Mammary microvascular endothelial cell (primary cell): ENCODE measurements at places on chromosomes 1 and 21. TPM values are rescaled to one million over a fixed set of nuclear protein-coding genes. Genes with fewer than 3 reads are reported as not detected.

The CENPL gene
- 10.9 and 18.8 TPM in 2 replicates for total RNA-seq

The C1orf87 gene
- total RNA-seq = not detected in 2 replicates

The LRRC7 gene
- 0.07 and 0.10 TPM in 2 replicates for total RNA-seq

The GBP2 gene
- total RNA-seq = 27.1 and 30.9 TPM in 2 replicates
